ENCODE measurements at places on chromosomes 1 and 21. TPM values are rescaled to one million over a fixed set of nuclear protein-coding genes. Genes with fewer than 3 reads are reported as not detected.

The KRTAP21-2 gene
- not detected for total RNA-seq

The C1QB gene
- total RNA-seq = 156 TPM

The SERINC2 gene
- 63.1 TPM for total RNA-seq

The TMEM82 gene
- total RNA-seq = 21.3 TPM

The KRTAP7-1 gene
- total RNA-seq = not detected

The BRDT gene
- not detected for total RNA-seq

The ATP6V1G3 gene
- not detected for total RNA-seq

The SPRR2A gene
- total RNA-seq = 0.40 TPM

The MUL1 gene
- total RNA-seq = 17.8 TPM

The FABP3 gene
- total RNA-seq = 8.0 TPM

The RAB25 gene
- total RNA-seq = 3.2 TPM

The LCE3D gene
- not detected for total RNA-seq

The HAPLN2 gene
- not detected for total RNA-seq

The PCBP3 gene
- 0.61 TPM for total RNA-seq

The CD1B gene
- not detected for total RNA-seq

The RGS13 gene
- total RNA-seq = not detected

The SLC22A15 gene
- total RNA-seq = 6.1 TPM

The TMEM52 gene
- total RNA-seq = 7.8 TPM

The FAM229A gene
- 5.2 TPM for total RNA-seq

The HSD3B2 gene
- total RNA-seq = not detected

The PTBP2 gene
- 5.3 TPM for total RNA-seq

The PTPN7 gene
- total RNA-seq = 0.26 TPM

The EIF4G3 gene
- total RNA-seq = 29.9 TPM

The TRIM62 gene
- total RNA-seq = 1.1 TPM

The RGSL1 gene
- total RNA-seq = not detected

The AMY1A gene
- total RNA-seq = not detected

The DDR2 gene
- total RNA-seq = 3.0 TPM

The TMIGD3 gene
- 5.7 TPM for total RNA-seq

The CRYAA gene
- total RNA-seq = not detected

The KLHL20 gene
- 15.5 TPM for total RNA-seq

The ARPC5 gene
- 23.6 TPM for total RNA-seq

The IL20 gene
- not detected for total RNA-seq

The ZNF648 gene
- total RNA-seq = 0.79 TPM

The CFAP107 gene
- not detected for total RNA-seq

The UBL4B gene
- not detected for total RNA-seq

The SLC27A3 gene
- total RNA-seq = 26.6 TPM

The NT5C1A gene
- total RNA-seq = not detected

The CLCNKA gene
- not detected for total RNA-seq

The TTLL7 gene
- 7.1 TPM for total RNA-seq

All from right lobe of liver (tissue), 6 donors.